ENCODE measurements at places on chromosomes 7 and 10. TPM values are rescaled to one million over a fixed set of nuclear protein-coding genes. Genes with fewer than 3 reads are reported as not detected.

Gene OR2A1
- total RNA-seq: 0.16 TPM

Gene SFTPA1
- total RNA-seq: not detected

Gene KCND2
- 2.9 TPM for total RNA-seq

Gene ELAPOR2
- total RNA-seq: 22.0 TPM

Gene DYNC1I1
- 4.3 TPM for total RNA-seq

Gene LBX1
- total RNA-seq: 0.10 TPM

Gene C10orf53
- not detected for total RNA-seq

Gene PKD2L1
- 0.39 TPM for total RNA-seq

Gene ENTPD1
- 25.4 TPM for total RNA-seq

Gene BHLHA15
- total RNA-seq: 0.67 TPM

Gene CPA5
- not detected for total RNA-seq

Gene NEUROD6
- not detected for total RNA-seq

Gene SPDYE16
- not detected for total RNA-seq

Gene LLCFC1
- total RNA-seq: not detected

Gene CYP26A1
- not detected for total RNA-seq

Gene TMEM229A
- total RNA-seq: not detected

Gene GIMAP4
- total RNA-seq: 49.4 TPM

Gene APBB1IP
- 37.2 TPM for total RNA-seq

Gene LEP
- total RNA-seq: 784 TPM

Gene UNCX
- total RNA-seq: not detected

Gene CALML3
- not detected for total RNA-seq

Gene MALRD1
- total RNA-seq: 1.1 TPM

Gene SLC13A4
- total RNA-seq: not detected

Gene ZNF117
- 58.1 TPM for total RNA-seq

Gene TFEC
- 12.7 TPM for total RNA-seq

Gene TMEM225B
- total RNA-seq: 0.55 TPM

Gene SLC26A5
- total RNA-seq: 0.19 TPM

Gene ENKUR
- not detected for total RNA-seq

Gene AKR1D1
- total RNA-seq: not detected

Gene ZNF365
- total RNA-seq: not detected

Gene CYP2E1
- total RNA-seq: 3.8 TPM

Gene CCDC146
- 11.4 TPM for total RNA-seq

Gene CPA2
- total RNA-seq: 2.2 TPM

Gene NUDT13
- 1.7 TPM for total RNA-seq

Gene KCNIP2
- 151 TPM for total RNA-seq

Gene STEAP1B
- 2.6 TPM for total RNA-seq

Gene METTL27
- 1.7 TPM for total RNA-seq

Gene NCF1
- total RNA-seq: 8.6 TPM

Gene SGCE
- total RNA-seq: 58.1 TPM

Gene GIMAP7
- total RNA-seq: 27.3 TPM

Gene CYP2C9
- total RNA-seq: 0.51 TPM

Gene ZNF727
- total RNA-seq: 4.1 TPM

Gene OR2A7
- total RNA-seq: 3.8 TPM

Gene LRRC17
- 1.2 TPM for total RNA-seq

Gene ATP5MK
- 348 TPM for total RNA-seq

Gene HOXA11
- 6.1 TPM for total RNA-seq
